Activated CD4-positive, alpha-beta memory T cell treated with anti-CD3 and anti-CD28 coated beads, Interleukin-2, amount 10 ng/mL, durations not matched to agents 7 days and 5 days (primary cell): ENCODE measurements at places on chromosomes 4 and X. TPM values are rescaled to one million over a fixed set of nuclear protein-coding genes. Genes with fewer than 3 reads are reported as not detected.

DNA sequence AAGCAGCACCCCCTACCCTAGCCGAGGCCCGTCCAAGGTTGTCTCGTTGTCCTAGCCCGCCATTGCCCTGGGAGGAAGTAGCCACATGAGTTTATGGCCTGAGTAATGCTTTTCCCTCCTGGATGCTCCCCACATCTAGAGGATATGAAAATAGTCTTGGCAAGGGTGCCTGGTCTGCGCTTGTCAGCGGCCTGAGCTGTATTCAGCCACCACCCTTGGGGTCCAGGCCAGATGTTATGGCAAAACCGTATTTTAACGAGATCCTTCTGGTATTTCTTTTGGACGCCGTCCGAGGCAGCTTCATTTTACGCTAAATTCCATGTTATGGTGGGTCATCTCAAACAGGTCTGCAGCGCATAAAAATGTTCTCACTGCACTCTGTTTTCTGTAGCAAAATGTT lies 89.3 kb downstream of the GPR143 start:
- DNase-seq, result no peak

- no peak for DNase-seq
These were observed 243.4 kb upstream of the STS start for GRCh38 chrX:6904156-6904555.

GRCh38 chr4:187479511-187479910 lies 516.1 kb upstream of the ZFP42 start:
- DNase-seq, result no peak

DNA sequence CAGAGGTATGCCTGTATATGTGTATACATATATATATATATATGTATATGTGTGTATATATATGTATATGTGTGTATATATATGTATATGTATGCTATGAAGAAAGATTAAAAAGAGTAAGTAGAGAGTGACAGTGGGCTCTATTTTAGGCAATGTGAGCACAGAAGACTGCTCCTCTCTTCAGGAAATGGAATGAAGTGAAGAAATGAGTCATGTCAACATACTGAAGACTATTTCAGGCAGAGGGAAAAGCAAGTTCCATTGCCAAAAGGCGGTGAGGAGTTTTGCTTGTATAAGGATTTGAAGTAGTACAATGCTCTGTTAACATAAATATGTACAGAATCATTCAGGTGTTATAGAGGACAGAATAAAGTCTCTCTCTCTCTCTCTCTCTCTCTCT lies 773.2 kb upstream of the FTHL17 start:
- DNase-seq, result no peak

DNA sequence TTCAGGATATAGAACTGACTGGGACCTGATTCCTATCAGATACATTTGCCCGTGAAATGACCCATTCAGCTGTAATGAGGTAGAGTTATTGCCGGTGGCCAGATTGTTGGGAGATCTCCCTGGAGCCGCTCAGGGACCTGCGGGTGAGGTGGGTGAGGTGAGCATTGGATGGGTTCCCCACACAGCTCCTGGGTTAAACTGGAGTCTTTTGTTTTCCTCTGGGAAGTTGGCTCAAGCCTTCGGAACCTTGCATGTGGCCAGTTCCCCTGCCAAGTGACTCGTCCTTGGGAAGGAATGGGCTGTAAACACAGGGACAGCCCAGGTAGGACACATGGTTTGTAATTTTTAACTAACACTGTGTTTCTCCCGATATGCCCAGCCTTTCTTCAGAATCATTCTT lies 31.6 kb upstream of the KIT start:
- no peak for DNase-seq

GRCh38 chr4:164441109-164441508 lies 312.8 kb upstream of the SMIM31 start:
- DNase-seq, result no peak

- DNase-seq, result no peak
These were observed 89.8 kb downstream of the PDGFRA start for GRCh38 chr4:54318904-54319303.

Gene PABPC5
- not detected for total RNA-seq
